ENCODE measurements at places on chromosomes 2 and 18.

GRCh38 chr2:219442256-219443015 lies 7.8 kb downstream of the SPEG start:
- no peak for DNase-seq

- no peak for DNase-seq
Observed at GRCh38 chr2:160477032-160477431, 16.6 kb downstream of the RBMS1 start.

DNA sequence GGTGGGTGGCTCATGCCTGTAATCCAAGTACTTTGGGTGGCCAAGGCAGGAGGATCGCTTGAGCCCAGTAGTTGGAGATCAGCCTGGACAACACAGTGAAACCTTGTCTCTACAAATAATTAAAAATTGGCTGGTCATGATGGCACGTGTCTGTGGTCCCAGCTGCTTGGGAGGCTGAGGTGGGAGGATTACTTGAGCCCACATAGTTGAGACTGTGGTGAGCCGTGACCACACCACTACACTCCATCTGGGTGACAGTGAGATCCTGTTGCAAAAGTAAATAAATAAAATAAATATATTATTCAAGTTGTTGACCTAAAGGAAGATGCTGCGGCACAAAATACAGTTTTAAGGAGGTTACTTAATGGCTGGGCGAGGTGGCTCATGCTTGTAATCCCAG lies 72.7 kb downstream of the LAMA3 start:
- peak; percentile 14 for DNase-seq

DNA sequence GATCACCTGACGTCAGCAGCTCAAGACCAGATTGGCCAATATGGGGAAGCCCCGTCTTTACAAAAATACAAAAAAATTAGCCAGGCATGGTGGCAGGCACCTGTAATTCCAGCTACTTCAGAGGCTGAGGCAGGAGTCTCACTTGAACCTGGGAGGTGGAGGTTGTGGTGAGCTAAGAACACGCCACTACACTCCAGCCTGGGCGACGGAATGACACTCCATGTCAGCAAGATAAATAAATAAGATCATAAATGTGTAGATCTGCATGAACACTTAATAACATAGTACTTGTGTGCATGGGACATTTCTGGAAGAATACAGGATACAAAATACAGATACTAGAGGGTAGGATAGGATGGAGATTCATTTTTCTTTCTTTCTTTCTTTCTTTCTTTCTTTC lies 9.1 kb downstream of the EHD3 start:
- no peak for DNase-seq

DNA sequence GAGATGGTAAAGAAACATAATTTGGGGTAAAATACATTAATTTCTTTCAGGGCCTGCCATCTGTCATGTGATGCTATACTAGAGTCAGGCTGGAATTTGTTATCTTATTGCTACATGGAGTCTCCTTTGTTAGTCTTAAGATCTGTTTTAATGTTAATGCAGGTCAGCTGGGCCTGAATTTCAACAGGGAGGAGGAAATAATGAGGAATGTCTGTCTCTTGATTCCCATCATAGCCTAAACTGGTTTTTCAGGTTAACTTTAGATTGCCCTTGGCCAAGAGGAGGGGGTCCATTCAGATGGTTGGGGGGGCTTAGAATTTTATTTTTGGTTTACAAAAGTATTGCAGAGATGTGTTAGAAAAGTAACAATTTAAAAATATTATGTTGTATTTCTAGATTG lies 19.0 kb upstream of the FEZ2 start:
- no peak for DNase-seq

- DNase-seq = peak; percentile 85
Observed at GRCh38 chr2:209334188-209335017, 89.4 kb upstream of the MAP2 start.

GRCh38 chr2:124354466-124354865 lies 329.4 kb downstream of the CNTNAP5 start:
- no peak for DNase-seq

GRCh38 chr2:122692400-122693083 lies 937.1 kb downstream of the TSN start:
- DNase-seq = no peak

GRCh38 chr18:39845106-39845505 lies 2109.9 kb upstream of the PIK3C3 start:
- DNase-seq = no peak

DNA sequence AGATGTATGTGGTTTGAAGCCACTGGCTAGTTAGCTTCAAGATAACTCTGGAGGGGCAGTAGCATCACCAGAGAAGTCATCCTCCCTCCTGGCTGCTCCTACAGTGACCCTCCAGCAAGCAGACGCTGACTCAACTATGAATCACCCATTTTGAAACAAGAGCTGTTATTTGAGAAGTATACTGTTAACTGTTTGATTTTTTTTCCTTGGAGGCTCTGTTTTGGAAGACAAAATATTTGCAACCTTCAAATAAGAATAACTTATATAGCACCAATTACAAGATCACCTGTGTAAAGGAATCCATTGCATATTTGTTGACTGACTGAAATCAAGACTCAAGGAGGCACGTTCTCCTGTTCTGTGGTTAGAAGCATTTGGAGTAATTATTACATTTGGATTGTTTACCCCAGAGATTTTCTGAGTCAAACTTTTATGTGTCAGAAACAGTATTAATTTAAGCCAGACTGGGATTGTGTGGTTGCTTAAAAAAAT lies 313.8 kb downstream of the MTX2 start:
- DNase-seq = no peak

- DNase-seq = no peak
Observed at GRCh38 chr18:12317664-12318333, 9.8 kb downstream of the TUBB6 start.

- DNase-seq = no peak
Observed at GRCh38 chr2:34849827-34850226, 1250.7 kb upstream of the FAM98A start.

DNA sequence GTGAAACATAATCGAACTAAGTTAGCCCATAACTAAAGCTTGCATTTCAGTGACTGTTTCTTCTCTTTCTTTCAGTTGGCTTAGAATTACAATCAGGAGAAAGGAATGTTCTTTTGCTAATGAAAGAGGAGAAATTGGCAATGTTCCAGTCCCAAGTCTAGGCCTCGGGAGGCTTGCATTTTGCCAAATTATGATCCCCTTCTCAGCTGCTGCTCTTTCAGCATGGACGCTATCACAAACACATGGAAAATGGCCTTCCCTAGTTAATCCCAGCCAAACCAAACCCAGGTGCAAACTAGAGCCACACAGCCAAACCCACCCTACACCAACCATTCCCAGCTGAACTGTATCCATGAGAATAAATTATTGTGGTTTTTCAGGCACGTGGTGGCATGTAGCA lies 605.2 kb upstream of the LRRTM4 start:
- DNase-seq = no peak

GRCh38 chr2:208781166-208781565 lies 374.6 kb downstream of the PTH2R start:
- DNase-seq = no peak

DNA sequence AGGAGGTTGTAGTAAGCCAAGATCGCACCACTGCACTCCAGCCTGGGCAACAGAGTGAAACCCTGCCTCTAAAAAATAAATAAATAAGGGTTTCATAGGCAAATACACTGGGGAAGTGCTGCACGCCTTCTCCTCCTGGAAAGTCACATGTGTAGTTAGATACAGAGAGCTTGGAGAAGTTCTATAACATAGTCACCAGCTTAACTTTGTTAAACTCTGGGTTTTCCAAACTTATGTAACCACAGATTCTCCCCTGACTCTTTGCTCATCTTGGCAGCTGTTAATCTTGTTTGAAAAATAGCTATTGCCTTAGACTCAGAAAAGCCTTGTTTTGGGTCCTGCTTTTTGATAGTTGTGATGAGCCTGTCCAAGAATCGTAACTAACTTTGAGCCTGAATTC lies 25.2 kb downstream of the KIAA2012 start:
- DNase-seq = no peak

- DNase-seq = no peak
Observed at GRCh38 chr2:23600346-23600745, 215.4 kb downstream of the KLHL29 start.

- no peak for DNase-seq
Observed at GRCh38 chr2:201773990-201774389, 6.7 kb downstream of the ALS2 start.

GRCh38 chr2:219912491-219912921 lies 285.1 kb downstream of the SLC4A3 start:
- no peak for DNase-seq

DNA sequence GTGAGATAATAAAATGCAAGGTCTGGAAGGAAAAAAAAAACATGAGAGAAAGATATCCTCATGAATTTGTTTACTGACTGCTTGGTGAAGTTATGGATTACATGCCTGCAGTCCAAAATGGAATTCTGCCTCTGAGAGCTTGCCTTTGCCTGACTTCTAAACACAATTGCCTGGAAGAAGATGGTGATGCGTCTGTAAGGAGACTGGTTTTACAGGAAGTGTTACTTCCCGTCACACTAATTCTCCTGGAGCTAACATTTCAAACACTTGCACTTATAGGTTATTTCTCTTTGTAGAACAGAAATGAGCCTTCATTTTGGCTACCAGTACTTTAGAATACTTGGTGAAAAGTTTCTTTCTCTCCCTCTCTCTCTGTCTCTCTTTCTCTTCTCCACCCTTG lies 884.3 kb downstream of the TSN start:
- DNase-seq = no peak

DNA sequence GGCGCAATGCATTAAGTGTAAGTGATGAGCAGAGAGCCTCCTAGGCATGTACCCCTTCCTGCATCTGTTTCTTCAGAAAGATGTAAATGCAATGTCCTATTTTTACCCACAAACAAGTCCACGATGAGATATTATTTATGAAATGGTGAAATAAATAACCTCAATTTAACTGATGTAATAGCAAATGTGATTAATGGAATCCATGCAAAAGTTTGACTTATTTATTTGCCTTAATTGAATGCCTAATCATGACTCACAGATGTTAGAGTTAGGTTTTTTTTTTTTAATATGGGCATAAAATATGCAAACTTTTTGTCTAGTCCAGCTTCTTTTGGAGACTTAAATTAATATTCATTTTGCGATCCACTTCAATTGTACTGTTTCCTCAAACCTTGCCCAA lies 67.7 kb upstream of the ITGA4 start:
- DNase-seq = no peak

Data from NCI-H510A treated with DMSO at 0.1 percent for 48 hours (cell line).